Neuronal stem cell (in vitro differentiated cells): ENCODE measurements at places on chromosomes 6 and 20.

DNA sequence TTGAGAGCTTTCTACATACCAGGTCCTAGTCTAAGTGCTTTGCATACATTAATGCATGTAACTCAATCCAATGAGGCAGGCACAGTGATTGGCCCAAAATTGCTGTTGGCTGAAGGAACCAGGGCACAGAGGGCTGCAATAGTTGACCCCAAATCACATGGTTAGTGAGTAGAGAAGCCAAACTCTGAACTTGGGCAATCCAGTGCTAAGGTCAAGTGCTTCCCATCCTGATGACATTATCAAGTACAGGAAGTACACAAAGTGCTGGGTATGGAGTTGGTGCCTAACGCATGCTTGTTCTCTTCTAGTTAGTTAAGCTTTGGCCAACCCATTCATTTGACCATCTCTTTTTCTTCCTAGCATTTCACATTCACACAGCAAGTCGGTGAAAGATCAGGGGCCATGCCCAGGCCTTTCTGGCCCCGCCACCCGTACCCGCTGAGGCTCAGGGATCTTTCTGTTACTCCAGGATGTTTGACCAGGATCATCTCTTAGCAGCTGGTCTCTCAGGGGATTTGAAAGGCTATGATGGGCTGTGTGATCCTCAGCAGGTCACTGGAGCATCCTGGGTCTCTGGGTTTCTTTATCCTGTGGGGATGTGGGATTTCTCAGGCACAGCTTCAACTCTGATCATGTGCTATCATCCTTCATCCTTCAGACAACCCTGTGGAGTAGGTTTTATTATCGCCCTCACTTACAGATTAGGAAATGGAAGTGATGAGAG, 7.0 kb downstream of the KCNB1 start:
- no peak for DNase-seq

GRCh38 chr6:109821428-109821827, 130.3 kb downstream of the FIG4 start:
- no peak for DNase-seq

DNA sequence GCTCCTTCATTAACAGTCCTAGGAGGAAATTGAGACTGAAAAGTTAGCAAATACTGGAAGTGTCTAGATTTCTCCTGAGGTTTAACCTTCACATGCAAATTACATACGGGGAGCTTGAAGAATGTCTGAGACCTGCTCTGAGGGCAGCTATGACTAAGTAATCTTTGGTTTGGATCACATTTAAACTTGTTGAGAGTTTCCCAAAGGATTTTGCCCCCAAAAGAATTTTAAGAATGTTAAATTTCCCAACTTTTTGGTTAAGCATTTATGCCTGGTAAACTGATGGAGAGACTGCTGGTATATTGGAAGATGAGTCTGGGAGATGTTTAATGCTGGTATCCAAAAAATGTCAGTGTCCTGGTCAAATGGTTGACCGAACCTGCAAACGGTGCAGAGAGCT, 97.0 kb downstream of the RREB1 start:
- no peak for DNase-seq

DNA sequence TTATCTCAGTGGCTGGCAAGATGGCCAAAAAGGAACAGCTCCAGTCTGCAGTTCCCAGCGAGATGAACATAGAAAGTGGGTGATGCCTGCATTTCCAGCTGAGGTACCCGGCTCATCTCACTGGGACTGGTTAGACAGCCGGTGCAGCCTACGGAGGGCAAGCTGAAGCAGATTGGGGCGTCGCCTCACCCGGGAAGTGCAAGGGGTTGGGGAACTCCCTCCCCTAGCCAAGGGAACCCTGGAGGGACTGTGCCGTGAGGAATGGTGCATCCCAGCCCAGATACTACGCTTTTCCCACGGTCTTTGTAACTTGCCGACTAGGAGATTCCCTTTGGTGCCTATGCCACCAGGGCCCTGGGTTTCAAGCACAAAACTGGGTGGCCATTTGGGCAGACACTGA, 324.7 kb downstream of the GJA1 start:
- DNase-seq = no peak

DNA sequence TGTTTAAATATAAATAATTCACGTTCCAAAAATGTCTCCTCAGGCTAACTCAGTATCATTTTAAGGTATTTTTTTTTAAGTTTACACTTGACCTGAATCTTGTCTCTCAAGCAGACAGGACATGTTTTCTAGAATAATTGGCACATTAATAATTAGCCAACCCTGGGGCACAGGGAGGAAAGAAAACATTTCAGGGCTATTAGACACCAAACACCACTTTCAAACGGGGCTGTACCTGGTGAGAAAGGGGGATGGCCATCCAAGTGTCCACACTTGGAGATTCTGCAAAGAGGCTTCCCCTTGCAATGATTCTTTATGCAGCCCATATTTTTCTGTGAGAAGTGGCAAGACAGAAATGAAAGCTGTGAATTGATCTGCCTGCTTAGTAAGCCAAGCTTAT, 560.8 kb downstream of the CD109 start:
- DNase-seq = no peak

- no peak for DNase-seq
Observed at GRCh38 chr6:18533793-18534192, 146.6 kb downstream of the RNF144B start.

- no peak for DNase-seq
Observed at GRCh38 chr20:40675599-40676221, 13.3 kb downstream of the MAFB start.

DNA sequence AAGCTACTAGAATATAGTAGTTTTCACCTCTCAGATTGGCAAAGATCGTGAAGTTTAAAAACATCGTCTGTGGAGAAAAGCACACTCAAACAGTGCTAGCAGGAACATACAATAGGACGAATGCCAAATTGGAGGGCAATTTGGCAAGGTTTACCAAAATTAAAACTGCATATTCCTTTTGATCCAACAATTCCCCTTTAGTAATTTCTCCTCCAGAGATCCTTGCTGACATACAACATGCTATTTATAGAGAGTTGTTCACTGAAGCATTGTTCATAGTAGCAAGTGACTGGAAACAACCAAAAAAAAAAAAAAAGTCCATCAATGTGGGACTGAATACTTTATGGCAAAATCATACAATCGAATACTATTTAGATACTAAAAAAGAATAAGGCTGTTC, 202.2 kb downstream of the ATXN1 start:
- DNase-seq = no peak

DNA sequence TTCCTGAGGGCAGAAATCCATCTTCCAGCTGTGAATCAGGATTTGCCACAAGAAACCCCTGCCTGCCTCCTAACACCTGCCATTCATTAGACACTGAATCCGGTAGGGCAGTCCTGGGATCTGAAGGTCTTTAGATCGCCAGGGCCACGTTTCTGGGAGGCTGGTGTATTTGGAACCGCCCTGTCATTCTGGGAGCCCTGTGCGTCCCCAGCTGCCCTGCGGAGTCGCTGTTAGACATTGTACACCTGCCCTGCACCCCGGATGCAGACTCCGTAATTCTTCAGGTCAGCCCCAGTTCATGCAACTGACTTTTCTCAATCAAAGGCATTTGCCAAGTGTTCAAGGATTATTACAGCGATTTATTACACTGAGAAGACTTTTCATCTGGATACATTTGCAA, 193.2 kb downstream of the TBC1D7 start:
- DNase-seq = no peak

GRCh38 chr20:1465470-1466210, 1.0 kb downstream of the NSFL1C start:
- no peak for DNase-seq

- no peak for DNase-seq
Observed at GRCh38 chr6:6201200-6201599, 119.3 kb downstream of the F13A1 start.

DNA sequence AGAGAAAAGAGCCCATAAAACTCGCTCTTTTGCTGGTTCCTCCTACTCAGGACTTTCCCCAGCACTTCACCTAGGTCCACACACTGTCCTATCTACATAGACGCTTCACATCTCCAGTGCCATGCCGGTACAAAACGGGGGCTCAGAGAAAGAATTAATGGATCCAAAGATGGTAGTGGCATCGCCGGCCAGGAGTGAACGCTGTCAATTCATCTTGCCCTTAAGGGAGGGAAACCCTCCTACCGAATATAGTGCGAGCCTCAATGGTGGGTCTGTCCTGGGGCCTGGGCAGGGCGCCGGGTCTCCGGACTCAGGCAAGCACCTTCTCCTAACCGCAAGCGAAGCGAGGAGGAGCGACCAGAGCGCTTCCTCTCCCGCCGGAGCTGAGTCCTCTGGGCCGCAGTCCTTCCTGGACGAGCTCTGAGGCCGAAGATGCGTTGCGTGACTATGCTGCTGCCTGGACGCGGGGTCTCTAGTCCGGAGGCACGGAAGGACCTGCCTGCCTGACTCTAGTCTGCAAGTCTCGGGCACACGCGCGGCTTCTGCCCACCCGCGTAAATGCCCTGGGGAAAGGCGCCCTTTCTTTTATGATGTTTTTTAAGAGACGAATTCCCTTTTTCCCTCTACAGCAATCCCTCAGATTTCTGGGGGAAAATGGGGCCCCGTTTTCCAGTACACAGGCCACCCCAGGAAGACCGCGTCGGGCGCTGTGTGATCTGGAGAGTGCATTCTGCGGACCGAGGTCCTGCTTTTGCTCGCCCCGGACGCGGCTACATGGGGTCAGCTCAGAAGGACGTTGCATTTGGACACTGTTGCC, 100.1 kb upstream of the PRDM1 start:
- peak; percentile 36 for DNase-seq

DNA sequence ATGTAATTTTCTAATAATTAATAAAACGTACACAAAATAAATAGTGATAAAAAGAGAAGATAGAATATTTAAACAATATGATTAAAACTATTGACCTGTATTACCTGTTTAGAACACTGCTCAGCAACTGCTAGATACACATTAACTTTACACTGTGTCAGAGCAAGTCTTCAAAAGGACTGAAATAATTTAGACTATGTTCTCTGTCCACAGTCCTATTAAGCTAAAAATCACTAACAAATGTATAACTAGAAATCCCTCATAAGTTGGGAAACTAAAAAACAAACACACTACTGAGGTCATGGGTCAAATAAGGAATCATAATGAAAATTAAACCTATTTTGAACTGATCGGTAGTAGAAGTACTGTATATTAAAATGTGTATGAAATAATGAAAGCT, 181.7 kb downstream of the QKI start:
- DNase-seq = no peak

- no peak for DNase-seq
Observed at GRCh38 chr20:51319522-51319921, 223.0 kb downstream of the NFATC2 start.

DNA sequence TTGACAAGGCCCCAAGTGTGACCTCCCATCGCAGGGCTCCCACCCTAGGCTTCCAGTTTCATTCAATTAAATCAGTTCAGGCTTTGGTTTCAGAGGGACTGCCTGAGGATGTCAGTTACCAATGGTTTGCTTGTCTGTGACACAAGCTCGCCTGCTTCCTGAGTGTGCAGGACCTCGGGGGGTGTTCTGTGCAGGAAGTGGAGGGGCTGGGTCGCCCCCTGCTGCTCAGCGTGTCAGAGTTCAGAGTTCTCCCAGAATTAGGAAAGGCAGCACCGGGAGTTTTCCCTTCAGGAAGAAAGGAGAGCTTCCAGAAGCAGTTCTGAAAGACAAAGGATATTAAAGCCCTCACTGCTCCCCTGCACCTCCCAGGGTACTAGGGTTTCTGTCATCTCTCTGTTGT, 50.8 kb upstream of the TGM3 start:
- no peak for DNase-seq

GRCh38 chr6:92292067-92292466, 1127.3 kb downstream of the EPHA7 start:
- DNase-seq = no peak

DNA sequence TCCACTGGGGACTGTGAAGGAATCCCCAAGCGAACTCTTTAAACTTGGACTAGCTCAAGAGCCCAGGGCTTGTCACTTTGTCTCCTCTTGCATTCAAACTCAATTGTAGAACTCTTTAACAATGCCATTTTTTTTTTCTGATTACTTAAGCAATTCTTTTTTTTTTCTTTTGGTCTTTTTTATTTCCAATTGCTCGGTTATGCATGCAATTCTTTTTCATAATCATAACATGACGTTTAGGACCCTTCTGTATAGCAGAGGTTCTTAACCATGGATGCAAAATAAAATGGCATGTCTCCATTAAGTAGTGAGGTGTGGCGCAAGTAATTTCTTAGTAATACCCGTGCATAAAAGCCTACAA, 466 bp upstream of the BFSP1 start:
- no peak for DNase-seq

GRCh38 chr20:57330998-57331397, 1.4 kb downstream of the SPO11 start:
- DNase-seq = no peak

GRCh38 chr6:52746213-52746612, 17.1 kb downstream of the GSTA2 start:
- no peak for DNase-seq

DNA sequence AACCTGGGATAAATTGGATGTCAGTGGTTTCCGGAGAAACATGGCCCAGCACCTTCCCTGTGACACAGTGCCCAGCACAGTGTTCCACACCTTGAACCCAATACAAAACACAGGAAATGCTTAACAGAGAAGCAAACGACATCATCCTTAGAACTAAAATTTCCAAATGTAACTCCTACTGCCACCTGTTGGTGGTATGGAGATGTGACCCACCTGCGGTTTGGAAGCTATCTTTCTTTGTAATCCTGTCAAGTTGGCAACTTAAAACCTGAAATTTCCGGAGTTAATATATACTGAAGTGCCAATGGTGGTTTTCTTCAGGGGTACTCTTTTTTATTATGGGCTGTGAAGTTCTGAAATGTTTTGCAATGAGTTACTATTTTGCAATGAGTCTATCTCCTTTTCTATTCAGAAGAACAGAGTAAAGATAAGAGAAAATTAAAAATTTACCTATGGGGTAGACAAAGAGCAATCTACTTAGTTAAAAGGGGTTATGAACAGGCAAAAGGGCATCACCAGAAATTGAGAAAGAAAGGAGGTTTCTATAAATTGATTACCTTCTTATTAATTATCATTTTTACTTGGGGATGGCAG, 658.8 kb downstream of the PTPRT start:
- peak; percentile 26 for DNase-seq

GRCh38 chr6:44297063-44298038, 15.8 kb downstream of the AARS2 start:
- peak; percentile 51 for DNase-seq

- DNase-seq = no peak
Observed at GRCh38 chr6:154202339-154202738, 154.3 kb downstream of the IPCEF1 start.

DNA sequence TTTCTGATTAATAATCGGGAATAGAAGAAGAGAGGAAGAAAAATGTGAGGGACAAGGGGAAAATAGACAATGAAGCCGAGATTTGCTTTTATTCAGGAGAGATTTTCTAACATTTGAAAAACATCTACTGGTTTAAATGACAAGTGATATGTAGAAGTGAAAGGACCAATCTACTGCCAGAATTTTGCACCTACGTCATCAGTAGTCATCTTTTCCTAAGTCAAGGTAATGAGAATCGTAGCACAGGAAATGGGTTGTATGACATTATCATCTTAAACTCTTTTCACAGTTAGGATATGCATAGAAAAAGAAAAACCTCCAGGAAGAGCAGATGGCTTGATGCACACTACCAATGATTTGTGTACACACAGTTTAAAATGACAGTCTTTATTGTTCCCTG, 45.3 kb upstream of the RAB32 start:
- DNase-seq = no peak

GRCh38 chr6:52612336-52613054, 35.6 kb upstream of the TRAM2 start:
- DNase-seq = no peak
